ENCODE measurements at places on chromosomes 1 and 21. TPM values are rescaled to one million over a fixed set of nuclear protein-coding genes. Genes with fewer than 3 reads are reported as not detected.

The SHE gene
- total RNA-seq, result not detected

The ATP6V0B gene
- 86.5 TPM for total RNA-seq

The PDC gene
- not detected for total RNA-seq

The ZFP69B gene
- 6.9 TPM for total RNA-seq

The CFHR2 gene
- not detected for total RNA-seq

The TRAF3IP3 gene
- 158 TPM for total RNA-seq

The PROK1 gene
- total RNA-seq, result not detected

The COA6 gene
- total RNA-seq, result 79.4 TPM

The S100A7A gene
- total RNA-seq, result not detected

The THEM5 gene
- total RNA-seq, result not detected

The PRDM16 gene
- not detected for total RNA-seq

The LCK gene
- 208 TPM for total RNA-seq

The GLRX2 gene
- 32.2 TPM for total RNA-seq

The ADGRL2 gene
- total RNA-seq, result not detected

The TENT5C gene
- 14.2 TPM for total RNA-seq

The ORC1 gene
- total RNA-seq, result 56.5 TPM

The SERTAD4 gene
- total RNA-seq, result not detected

The MTOR gene
- 32.7 TPM for total RNA-seq

The CD48 gene
- 231 TPM for total RNA-seq

The KRTAP23-1 gene
- not detected for total RNA-seq

The FAM177B gene
- not detected for total RNA-seq

The BATF3 gene
- total RNA-seq, result 31.4 TPM

The ESRRG gene
- total RNA-seq, result not detected

Measured in activated naive CD4-positive, alpha-beta T cell treated with anti-CD3 and anti-CD28 coated beads, Interleukin-2, amount 50 U/mL, for 72 hours (primary cell).